Activated naive CD8-positive, alpha-beta T cell treated with anti-CD3 and anti-CD28 coated beads for 36 hours (primary cell): ENCODE measurements at places on chromosomes 1 and 21. TPM values are rescaled to one million over a fixed set of nuclear protein-coding genes. Genes with fewer than 3 reads are reported as not detected.

DNA sequence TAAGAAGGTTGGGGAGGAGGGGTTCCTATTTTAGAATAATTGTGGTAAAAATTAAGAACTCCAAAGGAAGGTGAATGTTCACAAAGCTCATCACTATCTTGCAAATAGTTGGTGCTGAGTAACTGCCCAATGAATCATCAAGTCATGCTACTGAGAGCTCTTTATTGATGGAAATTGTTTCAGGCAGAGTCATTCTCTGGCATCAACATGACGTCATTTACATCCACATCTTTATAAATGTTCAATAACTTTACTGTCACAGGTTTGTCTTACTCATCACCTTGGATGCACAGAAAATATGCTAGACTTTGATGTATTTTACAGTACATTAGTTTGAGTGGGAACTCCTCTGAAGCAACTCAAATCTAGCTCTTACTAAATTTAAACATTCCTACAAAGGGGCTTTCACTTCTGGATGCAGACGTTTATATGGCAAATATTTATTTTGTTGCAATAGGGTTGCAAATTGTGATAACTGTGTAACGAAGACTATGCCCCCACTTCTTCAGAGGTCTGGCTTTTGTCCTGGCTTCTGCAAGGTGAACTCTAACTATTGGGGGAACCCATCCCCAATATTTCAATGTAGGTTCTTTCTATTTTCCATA, 273.7 kb upstream of the AJAP1 start:
- H3K36me3 ChIP-seq, result no peaks in the 10 kb centered on the region
- peaks cover 9% of the 10 kb centered on the region for H3K4me1 ChIP-seq
- H3K27me3 ChIP-seq, result peaks cover 9% of the 10 kb centered on the region
- H3K4me3 ChIP-seq, result no peak overlapping the region

GRCh38 chr1:240946926-240947325, 335.0 kb upstream of the GREM2 start:
- no peaks in the 10 kb centered on the region for H3K4me1 ChIP-seq
- H3K27me3 ChIP-seq, result no peaks in the 10 kb centered on the region
- H3K4me3 ChIP-seq, result no peak overlapping the region
- no peak for DNase-seq
- H3K36me3 ChIP-seq, result no peaks in the 10 kb centered on the region

- H3K36me3 ChIP-seq, result peaks cover 8% of the 10 kb centered on the region
- H3K27ac ChIP-seq, result no peak overlapping the region
- H3K27me3 ChIP-seq, result no peaks in the 10 kb centered on the region
- no peak overlapping the region for H3K4me3 ChIP-seq
- DNase-seq, result no peak
- no peaks in the 10 kb centered on the region for H3K4me1 ChIP-seq
Measured at GRCh38 chr1:30476911-30477459, 246.4 kb downstream of the MATN1 start.

The SOX13 gene
- total RNA-seq, result not detected

DNA sequence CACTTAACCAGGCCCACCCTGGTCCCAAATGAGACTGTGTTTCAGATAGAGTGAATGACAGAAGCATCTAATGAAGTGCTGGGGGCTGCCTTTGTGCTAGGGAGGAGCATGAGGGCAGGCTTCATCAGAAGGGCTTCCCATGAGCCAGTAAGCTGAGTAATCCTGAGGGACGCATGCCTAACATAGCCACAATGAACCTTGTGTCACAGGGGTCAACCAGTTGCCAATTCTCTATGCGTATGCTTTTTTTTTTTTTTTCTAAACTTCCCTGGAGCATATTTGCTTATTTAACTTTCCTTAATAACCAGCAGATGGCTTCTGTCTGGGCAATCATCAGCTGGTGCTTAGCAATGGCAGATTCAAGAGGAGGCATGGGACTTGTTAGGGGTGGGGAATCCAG, 25.5 kb upstream of the CYP2J2 start:
- DNase-seq, result no peak
- no peak overlapping the region for H3K4me3 ChIP-seq
- no peaks in the 10 kb centered on the region for H3K27me3 ChIP-seq
- no peaks in the 10 kb centered on the region for H3K4me1 ChIP-seq
- H3K27ac ChIP-seq, result no peak overlapping the region

DNA sequence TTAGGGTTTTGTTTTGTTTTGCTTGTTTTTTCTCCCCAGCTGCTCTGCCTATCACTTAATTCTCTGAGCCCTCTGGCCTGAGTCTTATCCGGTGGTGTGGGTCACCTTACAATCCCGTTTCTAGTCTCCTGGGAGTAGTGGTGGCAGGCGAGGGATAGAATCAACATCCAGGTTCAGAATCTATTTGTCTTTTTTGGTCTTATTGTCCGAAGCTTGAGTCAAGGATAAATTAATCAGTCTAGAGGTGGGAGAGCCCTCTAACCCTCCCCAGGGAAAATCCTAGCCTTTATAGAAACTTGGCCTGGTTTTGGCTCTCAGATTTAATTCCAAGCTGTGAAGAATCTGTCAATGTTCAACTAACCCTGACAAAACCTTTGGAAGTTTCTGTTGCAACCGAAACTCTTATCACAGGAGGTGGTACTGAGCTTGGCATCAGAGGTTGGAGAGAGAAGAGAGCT, 246.3 kb downstream of the FGGY start:
- H3K4me1 ChIP-seq, result peaks cover 3% of the 10 kb centered on the region
- H3K4me3 ChIP-seq, result no peak overlapping the region
- H3K27ac ChIP-seq, result no peak overlapping the region
- H3K27me3 ChIP-seq, result no peaks in the 10 kb centered on the region

DNA sequence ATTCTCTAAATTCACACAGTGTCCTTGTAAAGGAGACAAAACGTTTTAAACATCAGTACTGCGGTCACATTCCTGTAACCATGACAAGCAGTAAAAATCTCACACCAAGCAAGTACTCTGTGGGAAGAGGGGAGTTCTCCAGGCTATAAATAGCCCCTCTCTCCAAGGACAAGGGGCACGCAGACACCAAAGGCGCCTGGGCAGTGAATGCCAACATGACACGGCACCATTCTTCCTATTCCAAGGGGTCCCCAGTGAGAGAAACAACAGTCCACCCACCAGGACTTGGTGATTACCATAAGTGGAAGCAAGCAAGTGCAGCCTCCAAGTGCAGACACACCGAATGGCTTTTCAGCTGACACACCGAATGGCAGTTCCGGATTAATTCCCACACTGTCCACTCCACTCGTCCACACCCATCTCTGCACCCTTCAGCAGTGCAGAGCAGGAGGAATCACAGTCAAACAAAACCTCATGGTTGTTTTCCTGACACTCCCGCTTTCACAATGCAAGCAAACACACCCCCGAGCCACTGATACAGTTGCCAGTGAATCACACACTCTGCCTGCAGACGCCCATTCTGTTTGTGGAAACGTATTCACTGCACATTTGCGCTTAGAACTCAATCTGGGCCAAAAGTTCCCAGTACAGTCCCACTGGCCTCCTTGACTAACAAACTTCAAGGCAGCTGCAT, 1.8 kb downstream of the PTTG1IP start:
- H3K4me3 ChIP-seq, result peak overlapping the region; percentile 92
- peaks cover 67% of the 10 kb centered on the region for H3K4me1 ChIP-seq
- peaks cover 22% of the 10 kb centered on the region for H3K36me3 ChIP-seq
- no peaks in the 10 kb centered on the region for H3K27me3 ChIP-seq
- DNase-seq, result no peak
- H3K27ac ChIP-seq, result peak overlapping the region; percentile 70

DNA sequence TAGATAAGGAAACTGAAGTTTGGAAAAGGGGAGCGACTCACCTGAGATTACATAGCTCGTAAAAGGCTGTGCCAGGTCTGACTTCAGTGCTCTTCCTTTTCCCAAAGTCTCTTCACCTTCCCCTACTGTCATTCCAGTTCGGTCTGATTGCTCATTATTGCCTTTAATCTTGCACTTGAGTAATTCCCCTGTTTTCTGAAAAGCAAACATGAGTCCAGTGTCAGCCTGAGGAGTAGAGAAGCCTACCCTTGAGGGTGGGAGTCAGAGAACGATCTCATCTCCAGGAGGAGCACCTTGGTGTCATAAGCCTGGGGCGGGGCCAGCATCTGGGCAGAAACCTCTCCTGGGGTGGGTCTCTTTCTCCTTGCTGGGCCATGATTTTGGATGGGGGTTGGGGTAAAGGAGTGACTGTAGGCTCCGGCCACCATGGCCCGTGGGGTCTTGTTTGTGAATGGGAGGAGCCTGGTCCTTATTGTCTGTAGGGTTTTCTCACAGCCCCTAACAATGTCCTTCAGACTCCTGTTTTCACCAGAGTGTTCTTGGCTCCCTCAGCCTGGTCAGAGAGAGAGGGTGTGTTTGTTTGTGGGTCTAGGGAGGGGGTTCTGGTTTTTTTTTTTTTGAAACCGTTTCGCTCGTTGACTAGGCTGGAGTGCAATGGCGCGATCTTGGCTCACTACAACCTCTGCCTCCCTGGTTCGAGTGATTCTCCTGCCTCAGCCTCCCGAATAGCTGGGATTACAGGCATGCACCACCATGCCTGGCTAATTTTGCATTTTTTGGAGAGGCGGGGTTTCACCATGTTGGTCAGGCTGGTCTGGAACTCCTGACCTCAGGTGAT, 6.0 kb downstream of the VANGL2 start:
- no peak for DNase-seq
- H3K36me3 ChIP-seq, result no peaks in the 10 kb centered on the region
- peaks cover 2% of the 10 kb centered on the region for H3K4me1 ChIP-seq
- no peak overlapping the region for H3K4me3 ChIP-seq
- H3K27ac ChIP-seq, result no peak overlapping the region

GRCh38 chr1:33898881-33899280, 35.0 kb downstream of the HMGB4 start:
- H3K27me3 ChIP-seq, result peaks cover 20% of the 10 kb centered on the region
- no peak overlapping the region for H3K27ac ChIP-seq
- H3K4me1 ChIP-seq, result no peaks in the 10 kb centered on the region
- DNase-seq, result no peak

The TSPEAR gene
- not detected for total RNA-seq

DNA sequence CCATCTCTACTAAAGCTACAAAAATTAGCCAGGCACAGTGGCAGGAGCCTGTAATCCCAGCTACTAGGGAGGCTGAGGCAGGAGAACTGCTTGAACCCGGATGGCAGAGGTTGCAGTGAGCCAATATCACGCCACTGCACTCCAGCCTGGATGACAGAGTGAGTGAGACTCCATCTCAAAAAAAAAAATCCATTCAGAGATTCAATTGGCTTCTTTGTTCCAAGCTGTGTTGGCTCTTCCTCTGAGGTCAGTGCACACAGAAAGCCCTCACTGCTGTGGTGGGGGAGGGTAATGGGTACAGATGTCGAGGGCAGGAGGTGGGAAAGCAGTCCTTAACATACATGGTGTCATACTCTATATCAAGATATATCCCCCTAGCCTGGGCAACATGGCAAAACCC, 14.7 kb downstream of the TIE1 start:
- H3K4me3 ChIP-seq, result no peak overlapping the region
- no peaks in the 10 kb centered on the region for H3K36me3 ChIP-seq
- H3K27me3 ChIP-seq, result no peaks in the 10 kb centered on the region
- no peak for DNase-seq
- H3K27ac ChIP-seq, result no peak overlapping the region
